ENCODE measurements at places on chromosomes 13 and 19.

GRCh38 chr19:7912144-7912696, 2.4 kb upstream of the TGFBR3L start:
- DNase-seq = no peak

DNA sequence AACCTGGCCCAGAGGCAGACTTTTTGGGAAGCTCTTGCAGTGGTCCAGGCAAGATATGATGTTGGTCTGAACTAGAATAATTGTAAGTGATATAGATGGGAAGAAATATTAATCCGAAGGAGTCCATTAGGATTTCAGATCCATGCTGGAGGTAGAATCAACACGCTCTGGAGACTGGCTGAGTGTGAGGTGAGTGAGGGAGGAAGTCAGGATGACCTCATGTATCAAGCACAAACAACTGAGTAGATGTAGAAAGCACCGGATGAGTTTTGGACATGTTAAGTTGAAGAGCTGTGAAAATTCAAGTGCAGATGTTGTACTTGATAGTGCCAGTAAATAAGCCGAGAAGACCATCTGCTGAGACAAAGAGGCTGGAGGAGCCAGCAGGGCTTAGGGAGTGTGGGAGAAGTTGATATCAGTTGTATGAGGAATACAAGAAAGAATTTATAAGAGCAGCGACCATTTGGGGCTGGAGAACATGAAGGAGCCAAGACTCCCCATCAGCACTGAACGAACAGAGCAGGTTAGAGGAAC, 5.3 kb upstream of the CNMD start:
- DNase-seq = no peak

DNA sequence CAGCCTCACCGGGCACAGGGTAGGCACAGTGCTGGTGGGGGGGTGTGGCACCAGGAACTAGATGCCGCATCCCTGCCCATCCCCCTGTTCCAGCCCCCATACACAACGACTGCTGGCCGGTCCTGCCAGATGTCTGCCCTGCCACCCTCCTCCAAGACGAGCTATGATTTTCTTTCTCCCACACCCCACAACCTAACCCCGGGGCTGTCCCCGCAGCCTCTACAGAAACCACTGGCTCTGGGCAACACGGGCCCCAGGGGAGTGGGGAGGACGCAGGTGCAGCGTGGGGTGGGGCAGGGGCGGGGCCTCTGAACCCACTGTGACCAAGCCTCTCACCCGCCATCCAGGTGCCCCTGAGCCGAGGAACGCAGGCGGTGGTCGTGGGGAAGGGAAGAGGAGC, 15.5 kb downstream of the PGLS start:
- DNase-seq = no peak

DNA sequence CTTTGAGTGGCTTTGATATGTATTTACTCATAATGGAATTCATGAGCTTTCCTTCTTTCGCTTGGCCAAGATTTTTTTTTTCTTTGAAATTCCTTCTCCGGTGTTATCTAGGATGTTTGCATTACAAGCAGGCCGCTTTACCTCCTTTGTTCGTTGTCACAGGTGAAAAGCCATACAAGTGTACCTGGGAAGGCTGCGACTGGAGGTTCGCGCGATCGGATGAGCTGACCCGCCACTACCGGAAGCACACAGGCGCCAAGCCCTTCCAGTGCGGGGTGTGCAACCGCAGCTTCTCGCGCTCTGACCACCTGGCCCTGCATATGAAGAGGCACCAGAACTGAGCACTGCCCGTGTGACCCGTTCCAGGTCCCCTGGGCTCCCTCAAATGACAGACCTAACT, 16.7 kb downstream of the KLF5 start:
- DNase-seq = no peak

- DNase-seq = no peak
Measured at GRCh38 chr19:46536391-46536790, 40.7 kb upstream of the PNMA8B start.

- DNase-seq = no peak
Measured at GRCh38 chr19:5515737-5516136, 52.0 kb downstream of the TINCR start.

- DNase-seq = no peak
Measured at GRCh38 chr19:3013263-3013725, 15.8 kb downstream of the TLE2 start.

Data from LHCN-M2 (cell line).